Fibroblast of mammary gland (primary cell): ENCODE measurements at places on chromosomes 16 and 17.

DNA sequence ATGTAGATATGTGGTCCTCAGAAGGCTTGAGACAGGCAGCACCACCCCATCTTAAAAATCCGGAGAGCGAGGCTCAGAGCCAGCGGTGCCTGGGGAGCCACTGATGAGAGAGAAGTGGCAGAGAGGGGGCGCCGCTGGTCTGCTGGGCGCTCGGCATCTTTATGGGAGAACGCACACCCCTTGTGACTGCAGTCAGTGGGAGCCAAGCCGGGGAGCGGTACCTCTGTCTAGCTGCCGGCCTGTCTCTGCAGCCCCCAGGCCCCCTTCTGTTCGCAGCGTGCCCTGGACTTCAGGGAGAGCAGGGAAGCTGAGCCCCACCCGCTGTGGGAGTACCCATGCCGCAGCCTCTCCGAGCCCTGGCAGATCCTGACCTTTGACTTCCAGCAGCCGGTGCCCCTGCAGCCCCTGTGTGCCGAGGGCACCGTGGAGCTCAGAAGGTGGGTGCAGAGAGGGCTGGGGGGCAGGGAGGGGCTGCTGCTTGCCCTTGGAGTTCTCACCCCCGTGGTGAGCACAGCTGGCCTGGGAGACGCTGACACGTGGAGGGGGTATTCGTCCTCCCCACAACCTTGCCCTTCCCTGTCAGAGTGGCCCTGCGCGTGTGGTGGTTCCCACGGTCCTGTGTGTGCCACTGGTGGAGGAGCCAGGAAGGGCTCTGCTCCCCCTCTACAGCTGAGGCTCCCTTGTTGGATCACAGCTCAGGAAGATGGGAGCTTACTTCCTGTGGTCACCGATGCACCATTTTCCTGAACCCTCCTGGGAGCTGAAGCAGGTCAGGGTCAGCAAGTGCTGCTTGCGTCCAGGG lies 44.8 kb downstream of the PRMT7 start:
- no peak for DNase-seq

DNA sequence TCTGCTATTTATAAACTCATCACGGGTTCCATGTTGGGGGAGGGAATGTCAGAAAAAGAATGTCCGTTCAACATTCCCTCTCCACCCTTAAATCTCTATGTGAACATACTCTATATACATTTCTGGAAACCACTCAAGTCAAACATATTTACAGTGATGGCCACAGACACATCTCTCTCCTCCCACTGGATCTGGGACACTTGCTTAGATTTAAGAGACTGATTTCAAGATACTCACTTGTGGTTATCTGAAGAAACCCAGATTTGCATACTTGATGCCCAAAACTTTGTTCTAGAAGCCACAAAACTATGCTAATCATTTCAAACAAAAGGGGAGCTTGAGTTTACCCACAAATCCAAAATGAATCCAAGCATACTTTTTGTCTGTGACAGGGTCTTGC lies 182.9 kb upstream of the SOX9 start:
- no peak for DNase-seq

GRCh38 chr17:51443646-51444045 lies 183.3 kb downstream of the UTP18 start:
- no peak for DNase-seq

DNA sequence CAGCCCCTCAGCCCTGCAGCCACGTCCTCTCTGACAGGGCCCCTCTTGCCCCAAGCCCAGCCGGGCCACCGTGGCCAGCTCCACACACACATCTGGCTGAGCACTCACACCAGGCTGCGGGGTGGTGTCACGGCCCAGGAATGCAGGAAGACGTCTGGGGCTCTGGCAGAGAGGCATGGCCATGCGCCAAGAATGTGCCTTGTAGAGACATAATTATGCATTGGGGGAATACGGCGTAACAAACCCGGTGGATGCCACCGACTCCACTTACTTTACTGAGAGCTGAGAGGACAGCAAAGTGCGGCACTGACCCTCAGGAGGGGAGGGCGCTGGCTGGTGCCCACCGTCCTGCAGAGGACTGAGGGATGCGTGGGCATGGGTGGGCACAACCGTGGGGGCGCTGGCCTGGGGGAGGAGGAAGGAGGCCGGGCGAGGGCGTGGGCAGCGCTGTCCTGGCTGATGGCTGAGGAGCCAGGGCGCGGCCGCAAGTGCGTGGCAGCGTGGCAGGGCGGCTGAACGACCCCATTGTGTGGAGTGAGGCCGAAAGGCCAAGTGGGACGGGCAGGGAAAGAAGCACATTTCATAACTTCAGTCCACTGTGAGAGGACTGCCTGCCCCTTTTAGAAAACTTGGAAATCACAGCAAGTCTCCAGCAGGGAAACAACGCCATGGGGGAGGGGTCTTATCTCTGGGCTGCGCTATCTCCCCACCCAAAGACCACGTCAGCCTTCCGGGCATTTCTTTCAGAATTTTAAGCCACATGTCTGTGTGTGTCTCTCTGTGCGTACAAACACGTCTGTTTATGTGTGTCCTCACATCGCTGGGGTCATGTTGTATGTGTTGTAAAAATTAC lies 30.6 kb downstream of the METRNL start:
- DNase-seq: peak; percentile 95
